NCI-H1417 treated with DMSO at 0.1 percent for 48 hours (cell line): ENCODE measurements at places on chromosomes 1 and 21.

- no peak for DNase-seq
Measured at GRCh38 chr21:36639769-36640168, 59.1 kb upstream of the SIM2 start.

GRCh38 chr1:22872981-22873664 lies 99.5 kb downstream of the LACTBL1 start:
- no peak for DNase-seq

- DNase-seq: no peak
Measured at GRCh38 chr21:42424914-42425541, 21.3 kb downstream of the UBASH3A start.

GRCh38 chr1:97844552-97845089 lies 76.2 kb downstream of the DPYD start:
- no peak for DNase-seq

- DNase-seq: peak; percentile 11
Measured at GRCh38 chr21:16308269-16308668, 578.5 kb downstream of the USP25 start.

DNA sequence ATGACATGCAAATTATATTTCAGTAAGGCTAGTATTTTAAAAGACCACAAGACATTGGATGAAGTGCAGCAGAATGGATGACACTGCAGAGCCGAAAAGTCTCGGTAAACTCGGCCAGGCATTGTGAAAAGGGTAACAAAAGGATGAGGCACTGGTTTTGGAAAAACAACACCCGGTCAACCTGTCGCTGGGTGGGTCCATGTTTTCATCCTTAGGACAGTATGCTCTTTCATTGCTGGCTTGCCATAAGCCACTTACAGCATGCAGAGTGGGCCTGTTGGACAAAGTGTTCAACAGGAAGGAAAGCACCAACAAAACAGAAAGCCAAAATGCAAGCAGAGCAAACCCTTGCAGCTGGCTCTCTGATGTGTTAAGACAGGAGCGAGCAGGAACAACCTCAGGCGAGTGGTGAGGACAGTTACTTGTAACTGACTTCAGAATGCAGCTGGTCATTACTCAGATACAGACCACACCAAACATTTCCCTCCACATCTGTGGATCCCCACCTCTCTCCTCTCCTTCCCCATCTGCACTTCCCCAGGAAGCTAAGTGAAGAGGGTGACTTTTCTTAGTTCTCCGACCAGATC lies 2.9 kb upstream of the RCAN1 start:
- DNase-seq: no peak

GRCh38 chr1:1086911-1087341 lies 12.8 kb upstream of the RNF223 start:
- DNase-seq: no peak

DNA sequence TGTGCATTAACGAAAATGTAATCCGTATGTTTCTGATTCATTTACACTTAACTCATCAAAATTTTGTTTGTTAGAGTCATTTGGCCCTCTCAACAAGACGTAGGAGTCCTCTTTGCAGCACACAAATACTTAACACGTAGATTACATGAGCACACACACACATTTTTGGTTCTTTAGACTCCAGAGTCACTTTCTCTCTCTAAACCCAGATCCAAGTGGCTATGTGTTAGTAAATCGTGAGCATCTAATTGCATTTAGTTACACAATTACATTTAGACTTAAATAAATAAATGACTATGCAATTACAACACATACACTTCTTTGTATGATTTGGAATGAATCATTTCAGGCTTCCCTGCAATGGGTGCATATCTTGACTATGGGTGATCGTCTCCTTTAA lies 109.0 kb upstream of the GREM2 start:
- no peak for DNase-seq

- no peak for DNase-seq
Measured at GRCh38 chr1:156140879-156141707, 12.3 kb upstream of the SEMA4A start.

DNA sequence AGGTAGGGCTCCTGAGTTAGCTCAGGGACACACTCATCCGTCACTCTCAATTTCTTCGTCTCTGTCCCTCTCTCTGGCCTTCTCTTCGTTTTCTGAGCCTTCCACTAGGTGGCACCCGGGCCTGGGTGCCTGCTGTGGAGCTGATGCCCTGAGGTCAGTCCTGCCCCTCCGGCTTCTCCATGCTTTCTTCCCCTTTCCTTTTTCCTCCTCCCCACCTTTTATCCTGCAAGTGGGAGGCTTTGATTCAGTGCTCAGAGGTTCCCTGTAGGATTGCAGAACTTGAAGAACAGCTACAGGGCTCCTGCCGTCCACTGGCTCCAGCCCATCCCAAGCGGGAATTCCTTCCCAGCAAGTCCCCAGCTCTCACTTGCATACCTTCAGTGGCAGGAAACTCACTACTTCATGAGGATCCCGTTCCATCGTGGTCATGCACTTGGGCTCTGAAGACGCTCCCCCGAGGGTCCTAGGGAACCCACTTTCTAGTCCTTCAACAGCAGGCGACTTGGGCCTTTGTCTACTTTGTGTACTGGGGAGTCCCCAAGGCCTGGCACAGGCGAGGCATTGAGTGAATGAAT lies 45.6 kb downstream of the SRRM1 start:
- DNase-seq: peak; percentile 49

DNA sequence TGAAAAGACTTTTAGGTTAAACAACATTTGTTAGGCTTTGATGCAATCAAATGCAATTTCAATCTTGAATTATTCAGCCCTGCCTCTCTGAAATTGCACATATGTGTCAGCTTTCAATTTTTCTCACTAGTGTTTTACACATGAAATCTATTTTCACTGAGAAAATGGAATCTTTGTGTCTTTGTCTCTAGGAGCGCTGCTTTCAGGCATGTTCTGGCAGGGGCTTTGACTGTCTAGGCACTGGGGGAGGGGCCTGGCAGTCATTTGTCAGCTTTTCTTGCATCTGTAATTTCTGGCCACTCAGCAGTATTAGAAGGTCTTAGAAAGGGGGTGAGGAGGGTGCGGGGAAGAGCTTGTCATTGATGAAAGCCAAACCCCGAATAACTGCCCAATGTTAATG lies 264.4 kb downstream of the PTPRC start:
- DNase-seq: no peak
